CD4-positive, alpha-beta T cell (primary cell): ENCODE measurements at places on chromosomes 2 and 18.

GRCh38 chr2:40159333-40159732 lies 292.6 kb downstream of the SLC8A1 start:
- no peak for DNase-seq

DNA sequence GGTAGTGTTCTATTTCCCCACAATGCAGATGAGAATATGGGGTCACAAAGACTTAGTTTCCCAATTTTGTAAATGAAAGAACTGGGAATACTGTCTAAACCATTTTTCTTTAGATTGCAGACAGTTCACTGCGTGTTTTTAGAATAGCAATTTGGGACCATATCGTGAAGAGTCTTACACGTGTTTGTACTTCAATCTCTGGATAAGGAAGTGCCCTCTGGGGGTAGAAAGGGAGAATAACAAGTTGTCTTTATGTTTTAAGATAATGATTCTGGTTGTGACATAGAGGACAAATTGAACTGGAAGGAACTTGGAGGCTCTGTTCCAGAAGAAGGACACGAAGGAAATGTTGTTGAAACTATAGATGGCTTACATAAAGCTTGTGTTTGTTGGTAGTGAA lies 457.7 kb downstream of the CBLN2 start:
- no peak for DNase-seq

- no peak for DNase-seq
Measured at GRCh38 chr18:37124516-37124915, 295.6 kb downstream of the KIAA1328 start.

DNA sequence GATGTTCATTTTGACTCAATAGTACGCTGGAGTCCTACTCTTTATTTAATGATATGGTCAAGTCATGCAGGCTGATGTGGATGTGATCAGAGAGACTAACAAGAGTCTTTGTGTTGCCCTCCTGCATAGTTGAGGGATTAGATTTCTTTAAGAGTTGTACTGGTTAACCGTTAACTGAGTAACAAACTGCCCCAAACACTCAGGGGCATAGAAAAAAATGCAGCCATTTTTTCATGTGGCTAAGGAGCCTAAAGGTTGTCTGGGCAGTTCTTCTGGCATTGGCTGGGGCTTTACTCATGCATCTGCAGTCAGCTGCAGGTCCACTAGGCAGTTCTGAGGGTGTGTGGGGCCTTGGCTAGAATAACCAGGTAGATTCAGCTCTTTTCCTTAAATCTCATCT lies 32.5 kb downstream of the DOCK10 start:
- no peak for DNase-seq

GRCh38 chr2:200223205-200223784 lies 83.2 kb upstream of the SPATS2L start:
- DNase-seq: no peak

- no peak for DNase-seq
Measured at GRCh38 chr2:200863782-200864175, 679 bp downstream of the CLK1 start.

DNA sequence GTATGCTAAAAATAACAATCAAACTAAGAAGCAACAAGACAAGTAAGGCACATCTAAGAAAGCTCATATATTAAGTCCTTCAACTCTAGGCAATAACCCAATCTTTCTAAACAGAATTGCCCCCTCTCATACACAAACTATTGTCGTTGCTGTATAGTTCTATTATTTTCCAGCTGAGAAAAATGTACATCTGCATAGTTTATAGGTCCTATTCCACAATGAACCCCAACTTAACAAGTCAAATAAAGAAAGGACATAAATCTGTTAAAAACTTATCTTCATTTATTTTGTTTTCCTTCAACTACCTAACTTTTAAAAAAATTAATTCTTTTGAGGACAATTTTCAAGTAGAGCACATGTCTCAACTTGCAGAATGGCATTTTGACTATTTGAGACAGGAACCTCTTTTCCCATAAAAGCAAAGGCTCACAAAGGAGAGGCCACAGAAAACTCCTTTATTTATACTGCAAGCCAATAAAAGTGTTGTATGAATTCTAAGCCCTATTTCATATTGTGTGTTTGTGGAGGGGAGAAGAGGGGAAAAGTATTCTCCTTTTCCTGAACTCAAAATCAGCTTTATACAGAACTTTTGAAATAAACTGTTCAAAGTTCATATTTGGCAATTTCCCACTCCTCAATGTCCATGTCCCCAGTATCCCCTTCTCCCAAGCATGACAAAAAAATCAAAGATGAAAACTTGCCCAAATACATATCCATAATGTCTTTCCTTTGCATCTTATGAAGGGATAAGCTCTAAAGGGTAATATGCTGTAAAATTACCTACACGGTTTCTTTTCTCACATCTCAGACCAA lies 37.4 kb downstream of the RTN4 start:
- no peak for DNase-seq

DNA sequence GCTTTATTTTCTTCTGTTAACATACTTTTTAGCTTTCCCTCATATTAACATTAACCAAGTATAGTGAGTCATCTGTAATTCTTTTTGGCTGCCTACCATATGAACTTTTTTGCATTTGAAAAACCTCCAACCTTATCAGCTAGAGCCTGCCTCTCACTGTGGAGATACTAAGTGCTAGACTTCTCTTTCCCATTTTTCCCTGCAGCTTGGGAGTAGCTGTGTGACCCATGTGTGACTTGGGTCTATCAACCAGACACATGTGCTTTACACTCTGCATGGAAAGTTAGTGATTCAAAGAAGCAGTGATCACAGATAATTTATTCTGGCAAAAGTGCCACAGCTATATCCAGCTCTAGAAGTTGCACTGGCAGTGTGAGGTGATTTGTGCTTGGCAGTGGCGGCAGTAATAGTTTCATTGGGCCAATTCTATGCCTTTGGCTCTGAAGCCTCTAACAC lies 36.3 kb downstream of the PREPL start:
- DNase-seq: no peak

- peak; percentile 18 for DNase-seq
Measured at GRCh38 chr2:162333968-162334367, 10.0 kb upstream of the GCA start.

GRCh38 chr2:175430236-175430635 lies 248.7 kb upstream of the ATP5MC3 start:
- no peak for DNase-seq

DNA sequence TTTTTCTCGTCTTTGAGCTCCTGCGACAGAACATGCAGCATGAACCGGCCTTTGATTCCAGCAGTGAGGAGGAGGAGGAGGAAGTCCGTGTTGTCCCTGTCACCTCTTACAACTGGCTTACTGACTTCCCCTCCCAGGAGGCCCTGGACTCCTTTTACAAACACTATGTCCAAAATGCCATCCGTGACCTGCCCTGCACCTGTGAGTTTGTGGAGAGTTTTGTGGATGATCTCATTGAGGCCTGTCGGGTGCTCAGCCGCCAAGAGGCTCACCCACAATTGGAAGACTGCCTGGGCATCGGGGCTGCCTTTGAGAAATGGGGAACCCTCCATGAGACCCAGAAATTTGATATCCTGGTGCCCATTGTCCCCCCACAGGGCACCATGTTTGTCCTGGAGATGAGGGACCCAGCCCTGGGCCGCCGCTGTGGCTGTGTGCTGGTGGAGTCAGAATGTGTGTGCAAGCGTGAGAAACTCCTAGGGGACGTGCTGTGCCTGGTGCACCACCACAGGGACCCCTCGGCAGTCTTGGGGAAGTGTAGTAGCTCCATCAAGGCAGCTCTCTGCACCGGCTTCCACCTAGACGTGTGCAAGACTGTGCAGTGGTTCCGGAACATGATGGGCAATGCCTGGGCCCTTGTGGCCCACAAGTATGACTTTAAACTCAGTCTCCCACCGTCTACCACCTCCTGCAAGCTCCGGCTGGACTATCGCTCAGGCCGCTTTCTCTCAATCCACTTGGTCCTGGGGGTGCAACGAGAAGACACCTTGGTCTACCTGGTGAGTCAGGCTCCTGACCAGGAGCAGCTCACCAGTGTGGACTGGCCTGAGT lies 2.1 kb downstream of the ITPRIPL1 start:
- DNase-seq: no peak

GRCh38 chr18:4391859-4392258 lies 63.2 kb downstream of the DLGAP1 start:
- DNase-seq: no peak

GRCh38 chr2:100957996-100958653 lies 44.0 kb upstream of the RPL31 start:
- no peak for DNase-seq

DNA sequence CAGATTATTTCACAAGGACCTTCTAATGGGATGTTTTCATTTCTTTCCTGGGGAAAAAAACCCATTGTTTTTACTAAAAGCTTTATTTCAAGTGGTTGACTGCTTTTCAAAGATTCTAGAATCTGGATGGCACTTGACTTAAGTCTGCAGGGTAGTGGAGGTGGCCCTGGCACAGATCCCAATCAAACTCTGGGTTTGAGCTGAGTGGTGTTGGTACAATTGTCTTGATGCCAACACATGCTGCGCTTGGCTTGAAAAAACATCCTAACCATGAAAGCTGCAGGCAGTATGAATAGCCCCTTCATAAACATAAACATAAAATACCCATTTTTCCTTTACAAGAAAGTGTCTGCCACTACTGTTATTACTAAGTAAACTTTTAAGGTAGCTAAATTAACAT lies 3.6 kb downstream of the PAPOLG start:
- DNase-seq: no peak

DNA sequence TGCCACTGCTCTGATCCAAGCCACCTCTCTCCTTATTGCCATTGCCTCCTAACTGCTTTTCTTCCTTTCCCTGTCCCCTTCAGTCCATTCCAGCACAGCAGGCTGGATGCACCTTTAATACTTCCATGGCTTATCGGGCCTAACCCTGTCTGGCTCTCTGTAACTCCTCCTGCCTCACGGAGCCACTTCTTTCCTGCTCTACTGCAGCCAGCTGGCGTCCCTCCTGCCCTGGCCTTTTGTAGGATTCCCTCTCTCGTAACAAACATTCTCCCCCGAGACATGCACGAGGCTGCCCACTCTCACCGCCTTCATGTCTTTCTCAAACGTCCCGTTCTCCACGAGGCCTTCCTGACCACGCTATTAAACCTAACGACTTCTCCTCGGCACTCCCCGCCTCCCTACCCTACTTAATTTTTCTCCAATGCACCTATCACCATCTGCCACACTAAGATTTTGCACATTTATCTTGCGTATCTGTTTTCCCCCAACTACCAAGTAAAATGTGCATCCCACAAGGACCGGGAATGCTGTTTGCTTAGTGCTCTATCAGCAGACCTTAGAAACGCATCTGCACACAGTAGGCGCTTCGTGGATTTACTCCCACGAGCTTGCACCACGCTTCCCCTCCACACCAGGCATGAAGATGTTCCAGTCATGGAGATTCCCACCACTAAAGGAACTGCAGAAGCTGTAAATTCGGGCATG lies 728 bp upstream of the C18orf63 start:
- no peak for DNase-seq

GRCh38 chr2:179239195-179239594 lies 25.4 kb downstream of the SESTD1 start:
- DNase-seq: no peak

DNA sequence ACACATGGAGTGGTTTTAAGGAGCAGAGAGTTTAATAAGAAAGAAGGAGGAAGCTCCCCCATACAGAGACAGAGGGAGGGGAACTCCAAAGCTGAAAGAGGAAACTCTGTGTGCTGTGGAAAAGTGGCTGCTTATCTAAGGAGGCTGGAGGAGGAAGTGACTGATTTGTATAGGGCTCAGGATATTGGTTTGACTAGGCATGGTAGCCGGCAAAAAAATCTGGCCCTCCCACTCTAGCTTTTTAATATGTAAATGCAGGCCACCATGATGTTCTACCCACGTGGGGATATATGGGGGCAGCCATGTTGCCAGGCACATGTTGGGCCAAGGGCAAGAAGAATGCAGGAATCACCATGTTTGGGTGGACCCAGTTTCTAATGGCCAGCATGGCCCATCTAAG lies 64.3 kb downstream of the HNMT start:
- no peak for DNase-seq

- no peak for DNase-seq
Measured at GRCh38 chr2:220224691-220225543, 597.5 kb downstream of the SLC4A3 start.
